Fibroblast of pulmonary artery (primary cell): ENCODE measurements at places on chromosomes 7 and 10.

GRCh38 chr10:69516316-69516715 is 56.9 kb downstream of the NEUROG3 start:
- DNase-seq = no peak

DNA sequence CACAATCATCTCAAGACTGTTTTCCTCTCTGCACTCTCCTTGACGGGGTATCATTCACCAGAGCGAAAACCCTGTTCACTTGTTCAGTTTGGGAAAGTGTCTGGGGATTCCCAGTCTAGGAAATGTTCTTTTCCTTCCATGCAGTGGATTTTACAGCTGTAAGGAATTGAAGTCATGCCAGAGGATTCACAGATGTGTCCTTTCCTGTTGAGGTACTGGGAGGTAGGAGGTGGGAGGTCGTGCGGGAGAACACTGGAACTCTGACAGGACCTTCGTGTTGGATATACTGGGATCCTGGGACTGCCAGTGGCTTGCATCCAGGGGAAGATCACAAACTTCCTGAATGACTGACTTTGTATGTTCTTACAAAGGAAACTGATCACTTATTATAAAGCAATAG is 185.5 kb downstream of the BMPER start:
- no peak for DNase-seq

DNA sequence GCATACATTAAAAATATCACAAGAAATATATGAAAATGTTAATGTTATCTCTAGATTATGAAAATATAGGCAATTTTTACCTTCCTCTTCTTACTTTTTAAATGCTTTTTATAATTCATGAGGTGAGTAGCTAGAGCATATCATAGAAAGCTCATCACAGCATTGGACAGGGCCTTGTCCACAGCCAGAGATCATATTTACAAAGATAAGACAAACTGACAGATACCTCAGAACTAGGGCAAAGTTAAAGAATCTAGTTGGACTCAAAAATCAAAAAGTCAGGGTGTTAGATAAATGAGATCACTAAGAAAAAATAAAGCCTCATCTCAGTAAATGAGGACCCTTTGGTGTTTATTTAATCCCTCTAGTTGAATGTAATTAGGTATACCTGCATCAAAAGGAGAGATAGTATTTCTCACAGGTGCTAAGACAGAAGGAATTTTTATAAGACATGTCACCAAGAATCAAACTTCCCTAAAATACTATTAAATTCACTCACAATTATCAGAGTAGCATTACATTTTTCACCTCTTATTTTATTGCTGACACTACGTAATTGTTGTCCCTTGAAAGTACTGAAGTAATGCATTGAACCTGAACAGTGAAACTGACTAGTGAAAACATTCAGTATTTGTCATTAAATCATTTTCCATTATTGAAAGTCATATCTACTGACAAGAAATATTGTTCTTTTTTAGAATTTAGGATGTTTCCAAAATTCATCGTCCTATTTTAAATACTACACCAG is 25.6 kb downstream of the CFAP69 start:
- DNase-seq = no peak

DNA sequence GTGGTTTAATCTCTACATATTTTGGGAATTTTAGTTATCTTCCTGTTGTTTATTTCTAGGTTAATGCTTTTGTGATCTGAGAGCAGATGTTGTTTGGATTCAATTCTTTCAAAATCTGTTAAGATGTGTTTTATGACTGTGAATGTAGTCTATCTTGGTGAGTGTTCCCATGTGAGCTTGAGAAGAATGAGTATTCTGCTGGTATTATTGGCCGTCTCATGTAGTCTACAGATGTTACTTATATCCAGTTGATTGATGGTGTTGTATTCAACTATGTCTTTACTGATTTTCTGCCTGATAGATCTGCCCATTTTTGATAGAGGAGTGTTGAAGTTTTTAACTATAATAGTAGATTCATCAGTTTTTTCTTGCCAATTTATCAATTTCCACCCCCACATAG is 141.4 kb upstream of the FOXP2 start:
- no peak for DNase-seq

GRCh38 chr10:86878983-86879713 is 78.3 kb downstream of the MMRN2 start:
- DNase-seq = no peak

DNA sequence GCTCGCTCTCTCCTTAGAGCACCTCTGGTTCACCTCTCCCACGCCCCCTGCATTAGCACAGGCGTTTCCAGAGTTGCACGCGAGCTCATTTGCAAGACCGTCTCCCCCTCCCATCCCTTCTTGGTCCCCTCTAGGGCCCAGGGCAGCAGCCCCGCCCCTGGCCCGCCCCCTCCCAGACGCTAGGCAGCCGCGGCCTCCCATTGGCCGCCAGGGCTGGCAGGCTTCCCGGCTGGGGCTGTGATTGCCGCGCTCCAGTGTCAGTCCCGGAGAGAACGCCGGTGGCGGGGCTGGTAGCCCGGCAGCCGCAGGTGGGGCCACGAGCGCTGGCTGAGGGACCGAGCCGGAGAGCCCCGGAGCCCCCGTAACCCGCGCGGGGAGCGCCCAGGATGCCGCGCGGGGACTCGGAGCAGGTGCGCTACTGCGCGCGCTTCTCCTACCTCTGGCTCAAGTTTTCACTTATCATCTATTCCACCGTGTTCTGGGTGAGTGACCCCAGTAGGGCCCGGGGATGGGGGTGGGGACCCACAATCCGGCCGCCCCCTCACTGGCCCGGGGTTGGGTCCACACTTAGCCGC is at the start of gene TSPAN15:
Gene TSPAN15 (plus strand): TSS at position 257 of the 575 bp plus-strand sequence. CDS start 130 bp downstream, at position 387.
- peak; percentile 72 for DNase-seq

- DNase-seq = no peak
Measured at GRCh38 chr10:28312572-28312971, 9.7 kb upstream of the MPP7 start.

GRCh38 chr10:486666-487322 is 202.7 kb downstream of the DIP2C start:
- DNase-seq = no peak

- DNase-seq = peak; percentile 43
Measured at GRCh38 chr10:103709341-103709920, 145.9 kb downstream of the SH3PXD2A start.

DNA sequence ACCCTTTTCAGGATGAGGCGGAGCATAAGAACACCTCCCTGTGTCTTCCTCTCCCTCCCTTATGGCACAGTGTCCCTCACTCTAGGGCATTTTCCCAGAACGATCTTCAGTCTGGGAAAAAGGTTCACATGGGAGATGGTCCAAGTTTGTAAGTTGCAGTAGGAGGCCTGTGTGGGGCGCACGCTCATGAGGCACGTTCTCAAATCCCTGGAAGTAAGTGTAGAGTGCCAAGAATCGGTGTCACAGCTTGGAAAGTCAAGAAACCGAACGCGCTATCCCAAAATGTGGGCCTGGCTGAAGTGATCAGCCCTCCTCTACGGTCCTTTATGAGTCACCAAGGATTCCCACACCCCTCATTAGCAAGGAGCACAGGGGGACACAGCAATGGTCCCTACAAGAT is 23.9 kb upstream of the SMARCD3 start:
- peak; percentile 18 for DNase-seq

GRCh38 chr10:3059974-3060373 is 7.4 kb upstream of the PFKP start:
- DNase-seq = no peak

DNA sequence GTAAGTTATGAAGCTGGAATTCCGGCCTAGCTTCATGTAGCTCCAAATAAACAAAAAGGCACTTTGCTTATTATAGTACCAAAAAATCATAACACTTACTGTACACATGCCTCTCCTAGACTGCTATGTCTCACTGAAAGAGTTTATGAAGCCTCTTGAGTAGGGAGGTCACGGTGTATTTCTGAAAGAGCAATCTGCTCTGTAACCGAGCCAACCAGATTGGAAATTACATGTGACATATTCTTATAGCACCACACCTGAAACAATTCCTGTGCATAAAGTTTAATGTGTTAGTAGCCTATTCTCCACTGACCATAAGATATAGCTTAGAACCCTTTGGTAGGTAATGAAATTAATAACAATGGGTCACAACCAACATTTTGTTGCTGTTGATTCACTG is 1.3 kb upstream of the FAM3C start:
- DNase-seq = no peak

DNA sequence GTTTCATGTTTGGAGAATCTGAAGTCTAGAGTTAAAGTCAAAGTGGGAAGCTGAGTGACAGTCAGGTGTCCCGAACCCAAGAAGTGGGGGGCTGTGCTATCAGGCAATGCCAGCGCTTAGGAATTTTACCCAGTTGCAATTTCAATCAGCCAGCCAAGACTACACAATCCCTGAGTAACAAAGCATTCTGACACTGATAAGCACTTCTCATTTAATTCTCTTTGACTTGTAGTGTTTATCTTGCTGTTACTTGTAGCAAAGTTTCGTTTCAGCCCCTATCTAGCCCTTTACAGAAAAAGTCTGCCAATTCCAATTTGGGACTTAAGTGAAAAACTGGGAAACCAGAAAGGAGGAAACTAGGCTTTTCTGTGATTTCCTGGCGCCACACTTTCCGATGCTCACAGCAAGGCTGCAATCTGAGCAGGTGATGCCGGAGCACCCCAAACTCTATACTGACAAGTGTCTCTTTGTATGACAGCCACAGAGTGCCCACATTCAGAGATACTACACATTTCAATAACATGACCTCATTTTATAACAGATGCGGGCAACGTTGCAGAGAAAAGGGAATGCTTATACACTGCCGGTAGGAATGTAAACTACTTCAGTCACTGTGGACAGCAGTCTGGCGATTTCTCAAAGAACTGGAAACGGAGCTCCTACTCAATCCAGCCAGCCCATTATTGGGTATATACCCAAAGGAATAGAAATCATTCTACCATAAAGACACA is 61.0 kb downstream of the ITIH5 start:
- peak; percentile 11 for DNase-seq

DNA sequence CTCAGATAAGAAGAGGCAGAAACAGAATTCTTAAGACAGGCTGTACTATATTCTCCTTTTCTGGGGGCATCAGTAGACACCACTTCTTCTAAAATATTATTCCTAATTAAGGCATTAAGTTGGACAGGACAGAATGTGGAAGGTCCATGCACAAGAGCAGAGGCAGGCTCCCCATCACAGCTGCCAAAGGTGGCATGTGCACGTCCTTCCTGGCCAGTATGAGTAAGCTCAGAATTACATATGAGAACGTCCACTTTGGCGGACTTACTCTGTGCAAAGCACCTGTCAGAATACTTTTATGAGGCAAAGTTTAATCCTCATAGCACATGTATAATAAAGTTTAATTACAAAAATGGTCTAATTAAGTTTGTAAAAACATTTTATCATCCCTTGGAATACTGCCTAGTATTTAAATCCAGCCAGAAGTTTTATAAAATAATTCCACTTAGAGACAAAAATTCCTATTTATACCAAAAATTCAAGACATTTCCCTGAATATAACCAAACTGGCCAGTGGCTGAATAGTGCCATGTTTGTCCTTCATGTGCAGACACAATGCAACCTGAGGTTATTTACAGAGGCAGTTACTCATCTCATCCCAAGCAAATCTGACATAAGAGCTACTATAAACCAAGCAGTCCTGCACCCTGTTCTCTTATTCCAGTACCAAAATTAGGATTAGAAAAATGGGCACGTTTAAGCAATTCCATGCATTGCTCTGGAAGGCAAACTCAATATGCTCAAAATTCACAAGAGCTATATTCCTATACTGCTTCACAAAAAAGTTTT is 65.5 kb downstream of the CACUL1 start:
- no peak for DNase-seq
